ENCODE measurements at places on chromosomes 1 and 21.
A peak's percentile ranks its signal among the peaks of the same experiment; 100 is the strongest.

DNA sequence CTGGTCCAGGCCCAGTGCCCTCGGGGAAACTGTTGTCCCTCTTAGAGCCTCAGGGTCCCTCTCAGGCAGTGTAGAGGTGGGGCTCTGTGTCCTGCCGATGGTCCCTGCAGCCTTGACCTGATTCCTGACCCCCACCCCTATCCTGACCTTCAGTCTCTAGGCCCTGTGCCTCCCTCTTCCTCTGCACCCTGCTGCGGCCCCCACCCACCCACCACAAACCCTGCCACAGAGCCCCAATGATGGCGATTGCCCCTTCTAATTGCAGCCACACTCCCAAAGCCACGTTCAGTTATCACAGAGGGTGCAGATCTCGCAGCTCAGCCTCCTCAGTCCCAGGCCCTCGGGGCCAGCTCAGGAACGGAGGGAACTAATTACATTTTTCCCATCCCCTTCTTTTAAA is 99.7 kb downstream of the PAX7 start:
- no peak for DNase-seq

- no peak for DNase-seq
These were observed 68.0 kb downstream of the PDE9A start for GRCh38 chr21:42721341-42721824.

- no peak for DNase-seq
These were observed 27.7 kb downstream of the PKP1 start for GRCh38 chr1:201310986-201311355.

GRCh38 chr1:61496501-61496900 is 228.4 kb downstream of the TM2D1 start:
- no peak for DNase-seq

- DNase-seq: no peak
These were observed 13.8 kb downstream of the SLC35E2B start for GRCh38 chr1:1678581-1679380.

DNA sequence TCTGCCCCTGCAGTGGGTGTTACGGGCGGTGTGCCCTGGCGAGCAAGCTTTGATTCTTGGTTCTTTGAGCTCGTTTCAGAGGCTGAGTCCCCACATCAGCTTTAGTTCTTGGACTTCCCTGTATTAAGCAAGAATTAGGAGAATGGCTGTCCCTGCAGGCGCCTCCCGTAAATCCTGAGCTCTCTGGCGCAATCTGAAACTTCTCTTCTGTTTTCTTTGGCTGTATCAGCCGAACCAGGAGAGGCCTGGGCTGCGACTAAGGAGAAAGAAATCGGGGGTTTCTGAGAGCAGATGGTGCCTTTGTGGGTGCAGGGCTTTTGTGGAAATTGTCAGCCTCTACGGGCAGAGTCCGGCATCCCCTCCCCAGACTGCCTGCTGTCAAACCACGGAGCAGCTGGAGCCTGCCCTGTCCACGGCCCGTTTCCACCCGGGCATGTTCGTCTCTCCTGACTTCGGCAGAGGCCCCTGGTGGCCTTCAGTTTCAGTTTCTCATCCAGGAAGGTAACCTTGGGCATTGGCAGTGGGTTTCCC is 17.9 kb downstream of the CSTB start:
- no peak for DNase-seq

- peak; percentile 71 for DNase-seq
These were observed 180.0 kb downstream of the ETS2 start for GRCh38 chr21:38985568-38986378.

- no peak for DNase-seq
These were observed 24.4 kb downstream of the DUSP10 start for GRCh38 chr1:221717485-221717853.

DNA sequence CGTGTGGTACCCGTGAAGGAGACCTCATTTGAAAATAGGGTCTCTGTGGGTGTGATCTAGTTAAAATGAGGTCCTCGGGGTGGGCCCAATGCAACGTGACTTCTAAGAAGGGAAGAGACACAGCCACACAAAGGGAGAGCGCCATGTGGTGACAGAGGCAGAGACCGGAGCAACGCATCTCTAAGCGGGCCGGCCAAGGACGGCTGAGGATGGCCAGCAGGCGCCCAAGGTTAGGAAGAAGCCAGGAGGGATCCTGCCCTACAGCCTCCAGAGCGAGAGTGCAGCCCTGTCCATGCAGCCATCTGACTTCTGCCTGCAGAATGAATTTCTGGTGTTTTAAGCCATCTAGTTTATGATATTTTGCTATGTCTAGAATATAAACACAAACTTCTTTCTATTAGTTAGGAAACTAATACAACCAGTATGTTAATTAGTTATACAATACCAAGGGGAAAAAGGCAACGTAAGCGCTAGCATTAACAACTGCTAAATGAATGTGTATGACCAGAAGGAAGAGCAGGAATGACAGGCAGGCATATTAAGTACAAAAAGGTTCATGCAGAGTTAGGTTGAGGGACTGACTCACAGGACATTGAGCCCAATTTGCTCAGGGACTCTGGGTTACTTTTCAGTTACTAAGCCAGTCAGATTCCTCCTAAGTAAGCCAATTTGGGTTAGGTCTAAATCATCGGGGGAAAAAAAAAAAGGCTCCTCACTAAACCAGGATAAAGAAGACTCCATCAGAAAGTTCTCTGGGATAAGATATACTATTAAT is 4.1 kb downstream of the CEP104 start:
- no peak for DNase-seq

GRCh38 chr21:38455403-38455802 is 42.9 kb downstream of the ERG start:
- DNase-seq: no peak

DNA sequence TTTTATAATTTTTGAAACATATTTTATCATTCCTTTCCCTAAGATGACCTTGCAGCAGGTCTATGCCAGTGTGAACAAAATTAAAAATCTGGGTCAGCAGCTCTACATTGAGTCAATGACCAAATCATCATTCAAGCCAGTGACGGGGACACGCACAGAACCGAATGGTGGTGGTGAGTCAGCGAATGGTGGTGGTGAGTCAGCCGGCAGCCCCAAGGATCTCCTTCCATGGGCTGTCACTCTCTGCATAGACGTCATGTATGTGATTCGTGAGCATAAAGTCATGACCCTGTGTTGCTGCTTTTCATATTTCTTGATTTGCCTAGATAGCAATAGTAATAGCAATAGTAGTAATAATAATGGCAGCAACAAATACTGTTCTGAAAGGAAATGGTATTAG is 26.3 kb downstream of the PER3 start:
- DNase-seq: peak; percentile 52

DNA sequence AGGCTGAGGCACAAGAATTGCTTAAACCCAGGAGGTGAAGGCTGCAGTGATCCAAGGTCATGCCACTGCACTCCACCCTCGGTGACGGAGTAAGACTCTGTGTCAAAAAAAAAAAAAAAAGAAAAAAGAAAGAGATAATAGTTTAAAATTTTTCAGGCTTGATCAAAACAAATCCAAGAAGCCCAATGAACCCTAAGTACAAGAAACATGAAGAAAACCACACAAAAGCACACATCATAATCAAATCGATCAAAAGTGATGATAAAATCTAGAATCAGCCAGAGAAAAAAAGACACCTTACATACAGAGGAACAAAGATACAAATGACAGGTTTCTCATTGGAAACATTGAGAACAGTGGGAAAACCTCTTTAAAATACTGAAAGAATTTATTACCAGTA is 31.5 kb downstream of the LDLRAD1 start:
- no peak for DNase-seq

DNA sequence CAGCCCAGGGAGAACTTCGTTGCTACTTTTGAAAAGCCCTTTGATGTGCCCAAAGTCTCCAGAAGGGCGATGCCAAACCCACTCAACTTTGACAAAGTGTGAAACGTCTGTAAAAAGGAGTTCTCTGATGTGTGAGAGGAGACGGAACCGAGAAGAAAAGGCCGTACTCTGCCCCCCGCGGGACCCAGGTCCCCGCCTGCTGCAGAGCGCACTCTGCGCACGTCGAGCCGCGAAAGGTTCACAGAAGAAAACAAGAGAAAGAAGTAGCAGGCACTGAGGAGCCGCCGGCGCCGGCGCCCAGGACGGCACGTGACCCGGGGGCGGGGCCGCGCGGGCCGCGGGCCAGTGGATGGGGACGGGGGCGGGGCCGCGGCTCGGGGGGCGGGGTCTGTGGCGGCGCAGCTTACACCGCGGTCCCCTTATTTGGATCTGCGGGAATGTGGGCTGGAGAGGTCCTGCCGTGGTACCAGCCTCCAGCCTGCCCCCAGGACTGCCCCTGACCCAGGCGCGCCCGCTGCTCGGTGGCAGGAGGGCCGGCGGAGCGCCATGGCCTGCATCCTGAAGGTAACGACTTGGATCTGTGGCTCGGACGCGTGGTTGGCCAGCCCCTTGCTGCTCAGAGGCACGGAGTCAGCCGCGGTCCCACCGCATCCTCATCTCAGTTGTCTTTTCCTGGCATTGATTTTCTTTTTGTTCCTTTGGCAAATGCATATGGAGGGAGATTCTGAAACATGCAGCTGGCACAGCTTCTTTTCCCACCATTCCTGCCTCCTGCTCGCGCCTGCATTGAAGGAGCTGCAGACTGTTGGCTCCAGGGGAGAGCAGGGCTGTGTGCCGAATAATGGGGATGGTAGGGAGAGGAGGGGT is at the start of gene ST6GALNAC3:
Gene ST6GALNAC3, plus strand, starts transcription at position 426 of the 867 bp plus-strand sequence.
- DNase-seq: peak; percentile 83

DNA sequence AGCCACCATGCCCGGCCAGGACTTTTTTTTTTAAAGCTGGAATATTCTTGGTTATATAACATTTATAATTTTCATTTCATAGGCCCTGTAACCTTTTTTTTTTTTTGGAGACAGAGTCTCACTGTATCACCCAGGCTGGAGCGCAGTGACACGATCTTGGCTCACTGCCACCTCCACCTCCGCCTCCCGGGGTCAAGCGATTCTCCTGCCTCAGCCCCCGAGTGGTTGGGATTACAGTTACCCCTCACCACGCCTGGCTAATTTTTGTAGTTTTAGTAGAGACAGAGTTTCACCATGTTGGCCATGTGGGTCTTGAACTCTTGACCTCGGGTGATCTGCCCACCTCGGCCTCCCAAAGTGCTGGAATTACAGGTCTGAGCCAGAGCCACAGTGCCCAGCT is 12.6 kb downstream of the ZYG11B start:
- DNase-seq: no peak

DNA sequence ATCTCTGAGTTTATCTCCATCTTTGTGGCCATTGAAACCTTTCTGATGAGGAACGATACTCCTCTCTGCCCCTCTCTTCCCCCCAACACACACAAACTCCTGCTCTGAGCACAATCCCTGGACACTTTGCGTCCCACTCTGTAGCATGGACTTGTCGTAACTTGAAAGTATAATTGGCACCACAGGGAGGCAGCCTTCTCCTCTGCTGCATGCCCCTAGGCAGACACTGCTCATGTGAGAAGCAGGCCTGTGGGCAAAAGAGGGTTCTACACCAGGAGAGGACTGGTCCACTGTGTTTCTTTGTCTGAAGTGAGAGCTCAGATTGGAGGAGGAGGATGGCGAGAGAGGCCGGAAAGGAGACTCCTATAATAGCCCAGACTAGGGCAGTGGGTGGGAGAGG is 3.8 kb upstream of the PARS2 start:
- no peak for DNase-seq
